ENCODE measurements at places on chromosomes 16 and 17. TPM values are rescaled to one million over a fixed set of nuclear protein-coding genes. Genes with fewer than 3 reads are reported as not detected.

DNA sequence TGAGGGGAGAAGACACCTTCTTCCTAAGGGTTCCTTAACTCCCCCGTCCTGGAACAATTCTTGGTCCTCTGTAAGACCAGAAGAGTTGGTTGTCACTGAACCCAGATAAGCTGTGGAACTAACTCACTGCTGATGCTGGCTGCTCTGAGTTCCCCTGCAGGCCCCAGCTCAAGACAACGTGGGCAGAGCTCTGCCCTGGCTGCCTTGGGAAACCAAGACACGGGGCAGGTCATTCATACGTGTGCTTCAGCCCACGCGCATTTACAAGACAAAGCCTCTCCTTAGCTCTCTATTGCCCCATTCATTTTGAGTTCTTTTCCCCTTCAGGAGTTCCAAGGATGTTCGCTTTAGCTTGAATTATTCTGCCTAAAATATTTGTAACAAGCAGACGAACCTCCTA lies 3.4 kb upstream of the NAT9 start:
- no peak for DNase-seq

The HCRT gene
- total RNA-seq, result not detected

GRCh38 chr16:61146429-61146828 lies 889.8 kb downstream of the CDH8 start:
- no peak for DNase-seq

DNA sequence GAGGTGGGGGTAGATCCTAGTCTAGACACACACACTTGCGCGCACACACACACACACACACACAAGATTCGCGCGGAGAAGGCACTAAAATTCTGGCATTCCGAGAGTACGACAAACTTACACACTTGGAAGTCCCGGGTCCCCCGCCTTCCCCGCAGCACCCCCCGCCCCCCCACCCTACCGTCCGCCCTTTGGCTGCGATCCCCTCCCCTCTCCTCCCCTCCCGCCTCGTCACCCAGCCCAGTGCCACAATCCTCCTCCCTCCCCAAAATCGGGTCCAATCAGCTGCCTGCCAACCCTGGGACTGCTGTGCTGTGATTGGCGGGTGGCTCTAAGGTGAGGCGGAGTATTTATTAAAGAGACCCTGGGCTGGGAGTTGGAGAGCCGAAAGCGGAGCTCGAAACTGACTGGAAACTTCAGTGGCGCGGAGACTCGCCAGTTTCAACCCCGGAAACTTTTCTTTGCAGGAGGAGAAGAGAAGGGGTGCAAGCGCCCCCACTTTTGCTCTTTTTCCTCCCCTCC lies at the start of gene SOX9:
SOX9 (plus strand) TSS at position 379 of the 522 bp plus-strand sequence. CDS start 372 bp downstream, outside the sequence.
- no peak for DNase-seq

The AOC2 gene
- total RNA-seq, result 2.7 TPM

All from CD4-positive, alpha-beta memory T cell (primary cell).